ENCODE measurements at places on chromosomes 12 and 14. TPM values are rescaled to one million over a fixed set of nuclear protein-coding genes. Genes with fewer than 3 reads are reported as not detected.

Gene PEBP1
- total RNA-seq = 183 TPM

Gene B4GALNT1
- 32.2 TPM for total RNA-seq

Gene CLEC9A
- total RNA-seq = not detected

Gene SLC25A21
- total RNA-seq = 28.7 TPM

Gene KRT6C
- total RNA-seq = not detected

Gene LRP1-AS
- total RNA-seq = not detected

Gene TAS2R42
- not detected for total RNA-seq

Gene IL22
- total RNA-seq = not detected

Gene PKP2
- 3.5 TPM for total RNA-seq

Gene FAM181A
- total RNA-seq = not detected

Gene RNASE7
- not detected for total RNA-seq

Gene POTEM
- total RNA-seq = not detected
